Activated naive CD4-positive, alpha-beta T cell treated with Interleukin-2 at 50 U/mL for 16 hours (primary cell): ENCODE measurements at places on chromosomes 16 and 17.
A peak's percentile ranks its signal among the peaks of the same experiment; 100 is the strongest.

DNA sequence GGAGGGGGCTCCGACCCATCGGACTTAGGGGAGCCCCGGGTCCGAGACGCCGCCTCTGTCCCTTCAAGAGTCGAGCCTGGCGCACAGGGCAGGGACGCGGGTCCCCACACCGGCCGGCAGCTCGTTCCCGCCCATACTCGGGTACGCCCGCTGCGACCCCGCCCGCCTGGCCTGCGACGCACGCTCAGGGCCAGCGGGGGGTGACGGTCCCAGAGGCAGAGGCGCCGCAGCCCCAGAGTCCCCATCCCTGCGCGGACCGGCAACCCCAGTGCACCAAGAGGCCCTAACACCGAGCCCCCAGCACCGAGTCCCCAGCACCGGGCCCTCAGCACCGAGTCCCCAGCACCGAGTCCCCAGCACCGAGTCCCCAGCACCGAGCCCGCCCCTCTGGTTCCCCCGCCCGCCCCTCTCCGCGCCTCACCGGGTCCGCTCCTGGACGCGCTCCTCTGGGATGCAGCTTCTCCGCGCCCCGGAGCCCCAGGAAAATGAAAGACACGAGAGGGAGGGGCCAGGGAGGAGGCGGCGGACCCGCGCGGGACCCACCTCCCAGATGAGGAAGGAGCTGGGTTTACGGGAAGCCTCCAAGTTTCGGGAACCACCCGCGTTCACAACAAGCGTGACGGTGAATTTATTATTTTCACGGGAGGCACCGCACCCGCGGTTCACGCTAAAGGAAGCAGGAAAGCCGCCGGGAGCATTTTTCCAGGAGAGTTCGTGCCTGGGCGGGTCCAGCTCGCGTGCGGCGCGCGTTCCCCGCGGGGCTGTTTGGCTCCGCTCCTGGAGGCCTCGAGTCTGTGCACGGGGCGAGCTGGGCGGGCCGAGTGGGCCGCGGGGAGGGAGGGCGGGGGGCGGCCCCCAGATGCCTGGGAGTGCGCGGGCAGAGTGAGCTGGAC is at the start of gene SECTM1:
TSS of gene SECTM1 (minus strand) at position 488 of the 893 bp plus-strand sequence. CDS start 6,526 bp downstream, outside the sequence.
- DNase-seq = peak; percentile 20

DNA sequence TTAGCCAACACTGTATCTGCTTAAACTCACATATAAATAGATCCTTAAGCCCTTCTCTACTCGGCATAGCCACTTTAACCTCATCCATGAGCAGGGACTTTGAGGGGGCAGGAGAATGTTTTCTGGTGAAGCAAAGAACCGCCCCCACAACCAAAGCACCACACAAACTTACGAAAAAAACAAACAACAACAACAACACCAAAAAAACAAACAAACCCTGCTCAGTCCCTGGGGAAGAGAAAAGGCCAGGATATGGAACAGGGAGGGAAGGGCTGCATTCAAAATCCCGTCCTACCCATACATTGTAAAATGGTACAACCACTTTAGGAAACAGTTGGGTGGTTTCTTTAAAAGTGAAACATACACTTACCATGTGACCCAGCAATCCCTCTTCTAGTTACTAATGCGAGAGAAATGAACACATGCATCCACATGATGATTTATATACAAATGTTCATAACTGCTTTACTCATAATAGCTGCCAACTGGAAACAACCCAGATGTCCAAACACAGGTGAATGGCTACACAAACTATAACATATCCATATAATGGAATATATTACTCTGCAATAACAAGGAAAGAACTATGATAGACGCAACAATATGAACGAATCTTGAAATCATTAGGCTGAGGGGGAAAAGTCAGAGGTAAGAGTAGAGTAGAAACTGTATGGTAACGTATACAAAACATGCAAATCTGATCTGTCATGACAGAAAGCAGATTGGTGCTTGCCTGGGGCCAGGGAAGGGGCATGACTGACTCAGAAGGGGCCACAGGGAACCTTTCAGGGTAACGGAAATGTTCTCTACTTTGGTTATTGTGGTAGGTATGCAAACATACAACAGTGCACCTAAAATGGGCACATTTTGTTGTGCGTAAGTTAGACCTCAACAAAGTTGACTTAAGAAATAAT is 37.7 kb upstream of the TOB1 start:
- DNase-seq = peak; percentile 66

- no peak for DNase-seq
Observed at GRCh38 chr17:74786431-74787055, 10.4 kb upstream of the NAT9 start.

DNA sequence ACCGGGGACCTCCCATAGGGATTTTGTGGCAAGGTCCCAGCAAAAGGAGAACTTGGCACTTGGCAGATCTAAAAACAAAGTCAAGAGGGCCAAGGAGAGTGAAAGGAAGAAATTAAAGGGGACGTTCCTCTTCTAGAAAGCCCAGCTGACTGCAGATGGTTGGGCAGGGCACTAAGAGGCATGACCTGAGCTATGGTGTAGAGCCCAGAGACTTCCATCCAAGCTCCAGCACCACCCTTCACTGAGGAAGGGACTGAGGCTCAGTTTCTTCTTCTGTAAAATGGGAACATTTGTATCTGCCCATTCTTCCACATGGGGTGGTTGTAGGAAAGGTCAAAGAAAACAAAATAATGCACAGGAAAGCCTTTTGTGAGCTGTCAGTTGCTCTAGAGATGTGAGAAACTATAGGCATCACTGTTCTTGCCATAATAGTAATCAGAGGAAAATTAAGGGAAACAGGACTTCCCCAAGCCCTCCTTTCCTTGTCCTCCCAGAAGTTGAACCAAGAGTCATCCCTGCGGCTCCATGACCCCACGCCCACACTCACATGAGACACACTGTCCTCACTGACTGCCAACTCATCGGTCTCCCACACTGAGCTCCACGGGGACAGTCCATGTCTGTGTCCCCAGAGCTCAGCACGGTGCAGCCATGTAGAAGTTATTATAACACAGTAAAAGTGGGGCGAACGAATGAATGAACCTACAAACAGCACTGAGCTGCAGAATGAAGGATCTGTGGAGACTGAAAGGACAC is 10.4 kb downstream of the CD300LF start:
- no peak for DNase-seq

GRCh38 chr16:30755955-30756780 is 5.7 kb downstream of the CFAP119 start:
- no peak for DNase-seq

DNA sequence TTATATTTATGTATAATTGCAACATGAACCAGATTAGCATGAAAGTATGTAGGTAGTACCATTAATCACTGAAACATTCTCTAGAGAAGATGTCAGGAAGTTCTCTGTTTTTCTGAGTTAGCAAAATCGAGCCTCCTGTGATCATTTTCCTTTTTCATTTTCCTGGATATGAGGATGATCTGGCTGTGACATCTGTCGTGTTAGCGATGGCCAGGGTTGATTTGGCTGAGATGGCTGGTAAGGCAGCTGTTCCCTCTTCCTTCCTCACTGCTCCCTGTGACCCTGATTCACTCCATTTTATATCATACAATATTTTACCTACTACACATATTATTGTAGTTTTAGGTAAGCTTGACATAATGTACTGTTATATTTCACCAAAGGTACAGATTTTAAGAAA is 10.3 kb downstream of the CNTNAP4 start:
- DNase-seq = no peak

- DNase-seq = no peak
Observed at GRCh38 chr17:28133562-28133970, 91.1 kb downstream of the NLK start.

DNA sequence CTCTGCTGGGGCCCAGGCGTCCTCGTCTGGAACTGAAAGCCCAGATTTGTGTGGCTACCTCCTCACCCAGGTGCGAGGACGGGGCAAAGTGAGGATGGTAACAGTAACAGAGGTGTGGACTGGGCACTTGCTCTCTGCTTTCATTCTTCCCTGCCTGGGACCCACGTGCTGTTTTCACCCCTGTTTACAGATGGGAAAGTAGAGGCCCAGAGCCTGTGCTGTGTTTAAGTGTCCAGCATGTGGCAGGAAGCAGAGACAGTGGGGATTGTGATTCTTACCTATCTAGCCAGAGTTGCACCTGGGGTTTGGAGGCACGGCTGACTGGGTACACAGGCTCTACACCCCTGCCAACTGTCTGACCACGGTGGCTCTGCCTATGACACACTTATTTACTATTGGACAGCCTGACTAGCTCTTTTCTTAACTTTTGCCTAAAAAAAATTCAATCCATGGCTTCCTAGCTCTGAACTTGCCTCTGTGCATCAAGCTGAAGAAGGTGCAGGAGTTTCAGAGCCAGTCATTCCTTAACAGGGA is 155.4 kb downstream of the CLEC16A start:
- DNase-seq = no peak

GRCh38 chr17:72725433-72726068 is 366.9 kb downstream of the SLC39A11 start:
- DNase-seq = peak; percentile 49

- no peak for DNase-seq
Observed at GRCh38 chr17:68987966-68988365, 32.8 kb upstream of the ABCA8 start.

- DNase-seq = no peak
Observed at GRCh38 chr16:65021852-65022595, 99.8 kb downstream of the CDH11 start.

- DNase-seq = no peak
Observed at GRCh38 chr17:57498443-57498842, 242.1 kb downstream of the MSI2 start.

DNA sequence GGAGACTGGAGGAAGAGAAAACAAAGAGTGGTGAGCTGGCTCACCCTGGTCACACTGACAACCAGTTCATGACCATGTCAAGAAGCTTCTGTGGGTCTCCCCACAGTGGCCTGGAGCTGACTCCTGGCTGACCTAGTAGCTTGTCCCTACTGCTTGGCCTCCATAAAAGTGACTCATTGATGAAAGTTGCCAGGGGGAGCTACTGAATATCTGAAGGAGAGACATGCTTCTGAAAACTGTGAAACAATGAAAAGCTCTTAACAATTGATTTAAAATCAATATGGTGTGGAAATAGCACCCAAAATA is 22.0 kb downstream of the SMPD3 start:
- no peak for DNase-seq

DNA sequence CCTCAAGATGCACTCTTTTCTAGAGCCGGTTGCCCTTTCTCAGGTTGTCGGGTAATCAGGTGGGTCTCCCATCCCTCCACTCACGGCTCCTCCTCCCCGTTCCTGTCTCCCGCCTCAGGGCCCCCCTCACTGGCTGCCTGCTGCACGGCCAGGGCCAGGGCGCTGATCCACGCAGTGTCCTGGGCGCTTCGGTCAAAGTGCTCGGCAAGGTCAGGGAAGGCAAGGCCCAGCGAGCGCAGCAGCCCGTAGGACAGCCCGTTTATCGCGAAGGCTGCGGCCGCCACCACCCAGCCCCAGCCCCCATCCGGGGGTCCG is 753 bp downstream of the SLC16A11 start:
- DNase-seq = no peak

DNA sequence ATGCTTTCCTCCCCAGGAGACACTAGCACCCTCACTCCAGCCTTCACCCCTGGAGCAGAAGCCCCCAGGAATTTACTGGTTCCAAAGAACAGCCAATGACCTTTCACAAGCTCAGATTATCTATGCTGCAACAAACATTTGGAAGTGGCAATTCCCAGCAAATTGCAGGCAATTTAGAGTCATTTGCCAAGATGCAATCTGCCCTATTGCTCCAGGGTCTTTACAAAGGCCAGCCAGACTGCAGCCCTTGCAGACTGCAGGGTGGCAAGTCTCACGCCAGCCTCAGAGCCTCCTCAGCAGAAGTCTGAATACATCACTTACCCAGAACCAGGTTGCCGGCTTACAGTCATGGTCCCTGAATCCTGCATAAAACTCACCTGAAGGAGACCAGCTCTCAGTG is 21.8 kb downstream of the AXIN1 start:
- no peak for DNase-seq
